ENCODE measurements at places on chromosomes 5 and 9.

DNA sequence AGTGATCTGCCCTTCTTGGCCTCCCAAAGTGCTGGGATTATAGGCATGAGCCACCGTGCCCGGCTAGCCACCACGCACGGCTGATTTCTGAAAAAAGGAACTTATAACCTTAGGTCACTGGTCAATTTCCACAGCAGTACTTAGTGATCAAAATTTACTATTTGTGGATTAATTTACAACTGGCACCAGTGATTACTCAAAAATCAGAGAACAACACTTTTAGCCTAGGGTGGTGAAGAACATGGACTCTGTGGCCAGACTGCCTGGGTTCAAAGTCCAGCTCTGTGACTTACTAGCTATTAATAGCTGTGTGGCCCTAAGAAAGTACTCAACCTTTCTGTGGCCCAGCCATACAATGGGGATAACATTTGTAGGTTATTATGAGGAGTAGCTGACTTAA lies 50.8 kb upstream of the GLRX start:
- no peak for DNase-seq

- DNase-seq = no peak
Measured at GRCh38 chr5:180040287-180041214, 31.0 kb downstream of the RNF130 start.

GRCh38 chr9:120726484-120726883 lies 12.2 kb upstream of the MEGF9 start:
- no peak for DNase-seq

GRCh38 chr9:128723352-128723865 lies 518 bp downstream of the ZDHHC12 start:
- no peak for DNase-seq

- DNase-seq = no peak
Measured at GRCh38 chr9:95138474-95138873, 179.0 kb downstream of the FANCC start.

- no peak for DNase-seq
Measured at GRCh38 chr9:101400120-101400519, 1.5 kb downstream of the ZNF189 start.

DNA sequence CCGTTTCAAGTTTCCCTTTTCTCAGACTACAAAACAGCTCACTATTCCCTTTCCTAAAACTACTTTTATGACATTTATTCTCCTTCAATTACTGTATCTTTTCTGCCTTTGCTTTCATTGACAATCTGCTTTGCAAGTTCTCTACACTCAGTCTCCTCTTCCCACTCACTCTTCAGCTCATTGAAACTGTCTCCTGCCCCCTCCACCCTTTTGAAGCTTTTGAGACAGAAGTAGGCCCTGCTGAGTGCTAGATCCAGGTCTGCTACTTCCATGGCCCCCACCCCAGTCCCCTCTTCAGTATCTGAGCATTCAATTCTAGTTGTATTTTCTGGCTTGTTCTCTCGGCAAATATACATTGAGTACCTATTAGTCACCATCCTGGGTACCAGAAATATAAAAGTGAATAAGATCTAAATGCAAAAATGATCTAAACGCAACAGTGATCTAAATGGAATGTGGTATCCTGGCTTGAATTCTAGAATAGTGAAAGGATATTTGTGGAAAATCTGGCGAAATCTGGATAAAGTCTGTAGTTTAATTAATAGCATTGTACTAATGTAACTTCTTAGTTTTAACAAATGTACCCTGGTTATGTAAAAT lies 58.4 kb downstream of the OR2K2 start:
- no peak for DNase-seq

GRCh38 chr5:141931694-141932093 lies 8.0 kb downstream of the DELE1 start:
- no peak for DNase-seq

GRCh38 chr5:142807372-142807911 lies 37.3 kb downstream of the ARHGAP26 start:
- DNase-seq = no peak

DNA sequence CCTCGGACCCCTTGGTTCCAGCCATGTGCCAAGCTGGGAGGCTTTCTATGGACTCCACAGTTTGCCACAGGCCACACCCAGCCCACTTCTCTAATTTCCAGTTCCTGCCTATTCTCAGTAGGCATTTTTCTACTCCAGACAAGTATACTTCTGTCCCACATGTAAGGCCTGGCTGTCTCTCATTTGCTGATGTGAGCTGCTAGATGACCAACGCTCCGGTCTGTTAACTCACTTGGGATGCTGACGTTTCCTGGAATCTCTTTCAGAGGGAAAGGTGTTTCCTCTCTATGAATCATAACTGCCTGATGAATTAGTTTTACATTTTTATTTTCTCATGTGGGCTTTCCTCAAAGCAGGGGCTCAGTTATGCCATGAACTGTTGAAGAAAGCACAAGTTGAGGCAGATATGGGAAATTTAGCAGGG lies 36.3 kb downstream of the ERGIC1 start:
- peak; percentile 87 for DNase-seq

Data from amniotic stem cell (primary cell).